Activated T-helper 17 cell treated with anti-CD3 and anti-CD28 coated beads, Interleukin-2, amount 50 U/mL, for 72 hours (primary cell): ENCODE measurements at places on chromosomes 2 and 18. TPM values are rescaled to one million over a fixed set of nuclear protein-coding genes. Genes with fewer than 3 reads are reported as not detected.

KDM3A gene
- total RNA-seq: 86.5 TPM

HOXD10 gene
- not detected for total RNA-seq

LDLRAD4 gene
- 54.8 TPM for total RNA-seq

SATB2 gene
- total RNA-seq: not detected

DNAJC5G gene
- total RNA-seq: not detected

TFCP2L1 gene
- 0.03 TPM for total RNA-seq
